ENCODE measurements at places on chromosomes 13 and 19. TPM values are rescaled to one million over a fixed set of nuclear protein-coding genes. Genes with fewer than 3 reads are reported as not detected.

DNA sequence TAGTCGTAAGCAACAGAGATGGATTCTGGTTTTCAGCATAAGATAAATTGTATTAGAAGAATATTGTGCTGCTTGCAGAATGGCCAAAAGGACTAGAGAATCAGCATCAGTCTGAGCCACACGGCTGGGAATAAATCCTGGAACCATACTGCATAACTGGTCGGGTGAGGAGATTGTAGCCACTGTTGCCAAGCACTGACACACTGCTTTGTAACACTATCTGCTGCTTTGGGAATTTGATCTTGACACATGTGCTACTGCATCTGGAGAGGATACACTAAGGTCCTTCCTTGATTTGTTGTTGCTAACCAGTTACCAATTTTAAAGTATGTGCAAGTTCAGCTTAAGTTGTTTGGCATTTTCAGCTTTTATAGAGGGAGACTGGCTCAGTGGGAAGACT lies 1.9 kb downstream of the HNRNPA1L2 start:
- H3K4me3 ChIP-seq: no peak overlapping the region
- DNase-seq: no peak
- H3K4me1 ChIP-seq: no peaks in the 10 kb centered on the region
- H3K36me3 ChIP-seq: no peaks in the 10 kb centered on the region
- H3K27me3 ChIP-seq: no peaks in the 10 kb centered on the region
- no peak overlapping the region for H3K27ac ChIP-seq

DNA sequence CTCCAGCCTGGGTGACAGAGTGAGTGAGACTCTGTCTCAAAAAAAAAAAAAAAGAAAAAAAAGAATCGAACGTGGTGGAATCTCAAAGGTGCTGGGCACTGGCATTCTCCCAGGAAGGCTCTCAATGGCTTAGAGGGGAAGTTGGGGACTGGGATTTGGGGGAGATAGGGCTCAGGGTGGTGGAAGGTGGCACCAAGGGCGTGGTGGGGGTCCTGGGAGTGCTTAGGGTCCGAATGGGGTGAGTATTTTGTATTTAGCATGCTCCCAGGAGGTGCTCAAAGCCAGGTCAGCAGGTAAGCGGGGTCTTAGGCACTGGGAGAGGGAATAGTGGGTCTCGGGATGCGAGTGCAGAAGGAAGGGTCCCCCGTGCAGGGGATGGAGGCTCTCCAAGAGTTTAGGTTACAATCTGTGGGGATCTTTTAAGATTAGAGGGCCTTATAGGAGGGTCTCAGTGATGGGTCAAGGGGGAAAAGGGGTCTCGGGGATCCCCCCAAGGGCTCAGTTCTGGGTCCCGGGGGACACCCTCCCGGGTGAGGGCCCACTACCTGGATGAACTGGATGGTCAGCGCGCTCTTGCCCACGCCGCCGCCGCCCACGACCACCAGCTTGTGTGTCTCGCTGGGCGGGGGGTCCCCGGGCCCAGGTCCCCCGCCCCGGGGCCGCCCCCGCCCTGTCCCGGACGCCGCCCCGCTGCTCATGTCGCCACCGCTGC lies 386 bp downstream of the RRAS start:
- H3K36me3 ChIP-seq: peaks cover 4% of the 10 kb centered on the region
- H3K27me3 ChIP-seq: no peaks in the 10 kb centered on the region
- H3K27ac ChIP-seq: peak overlapping the region; percentile 93
- peak overlapping the region; percentile 48 for H3K4me3 ChIP-seq

DNA sequence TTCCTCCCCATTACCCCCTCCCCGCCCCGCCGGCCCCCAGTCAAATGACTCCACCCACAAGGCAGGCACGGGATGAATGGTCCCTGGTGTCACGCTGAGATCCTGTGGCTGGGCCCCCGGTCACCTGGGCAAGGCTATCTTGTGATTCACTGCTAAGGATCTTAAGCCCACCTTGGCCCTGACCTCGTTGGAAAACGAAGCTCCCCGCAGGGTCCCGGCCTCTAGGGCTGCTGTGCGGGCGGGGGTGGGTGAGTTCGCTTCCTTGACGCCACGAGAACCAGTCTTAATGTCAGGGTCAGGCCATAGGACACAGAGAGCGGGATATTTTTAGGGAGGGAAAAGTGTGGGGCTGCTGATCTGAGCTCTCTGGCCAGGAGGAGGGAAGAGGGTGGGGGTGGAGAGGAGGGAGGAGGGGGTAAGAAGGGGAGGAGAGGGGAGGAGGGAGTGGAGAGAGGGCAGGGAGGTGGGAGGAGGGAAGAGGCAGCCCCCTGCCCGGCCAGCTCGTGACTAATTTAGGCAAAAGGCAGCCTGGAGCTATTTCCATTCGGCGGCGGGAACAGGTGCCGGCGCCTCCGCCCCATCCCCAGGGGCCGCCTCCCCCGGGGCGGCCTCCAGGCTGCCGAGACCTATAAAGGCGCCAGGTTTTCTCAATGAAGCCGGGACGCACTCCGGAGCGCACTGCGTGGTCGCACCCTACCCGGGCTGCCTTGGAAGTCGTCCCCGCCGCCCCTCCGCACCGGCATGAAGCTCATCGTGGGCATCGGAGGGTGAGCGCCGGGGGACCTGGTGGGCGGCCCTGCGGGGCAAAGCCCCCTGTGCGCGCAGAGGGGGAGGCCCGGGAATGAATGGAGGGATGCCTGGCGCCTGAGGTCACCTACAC lies at the start of gene NMRK2:
TSS of gene NMRK2 (plus strand) at position 139 of the 880 bp plus-strand sequence. CDS start at position 742, 603 bp downstream.
- no peak within 1 kb of the TSS for H3K27ac ChIP-seq
- no peak within 1 kb of the TSS for H3K4me3 ChIP-seq
- H3K4me1 ChIP-seq: no peaks in the 10 kb centered on the region
- H3K27me3 ChIP-seq: no peaks in the 10 kb centered on the region

The GGACT gene
- 2.5 TPM for total RNA-seq

The IL11 gene
- 4.4 TPM for total RNA-seq

DNA sequence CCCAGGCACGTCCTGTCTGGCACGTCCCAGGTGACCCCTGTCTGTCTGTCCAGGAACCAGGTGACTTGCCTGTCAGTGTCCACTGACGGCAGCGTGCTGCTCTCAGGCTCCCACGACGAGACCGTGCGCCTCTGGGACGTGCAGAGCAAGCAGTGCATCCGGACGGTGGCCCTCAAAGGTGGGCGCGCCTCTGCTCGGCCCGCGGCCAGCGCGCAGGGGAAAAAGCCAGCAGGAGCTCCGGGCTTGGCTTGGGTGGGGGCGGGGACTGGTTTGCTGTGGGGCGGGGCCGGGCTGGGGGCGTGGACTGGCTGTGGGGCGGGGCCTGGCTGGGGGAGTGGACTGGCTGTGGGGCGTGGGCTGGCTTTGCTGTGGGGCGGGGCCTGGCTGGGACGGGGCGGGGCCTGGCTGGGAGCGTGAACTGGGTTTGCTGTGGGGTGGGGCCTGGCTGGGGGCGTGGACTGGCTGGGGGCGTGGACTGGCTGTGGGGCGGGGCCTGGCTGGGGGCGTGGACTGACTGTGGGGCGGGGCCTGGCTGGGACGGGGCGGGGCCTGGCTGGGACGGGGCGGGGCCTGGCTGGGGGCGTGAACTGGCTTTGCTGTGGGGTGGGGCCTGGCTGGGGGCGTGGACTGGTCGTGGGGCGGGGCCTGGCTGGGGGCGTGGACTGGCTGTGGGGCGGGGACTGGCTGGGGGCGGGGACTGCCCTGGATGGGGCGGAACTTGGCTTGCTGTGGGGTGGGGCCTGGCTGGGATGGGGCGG lies 7.2 kb downstream of the WDR18 start:
- no peak overlapping the region for H3K4me3 ChIP-seq
- H3K27me3 ChIP-seq: no peaks in the 10 kb centered on the region
- DNase-seq: no peak
- H3K4me1 ChIP-seq: peaks cover 8% of the 10 kb centered on the region
- no peaks in the 10 kb centered on the region for H3K36me3 ChIP-seq

- no peaks in the 10 kb centered on the region for H3K36me3 ChIP-seq
- peaks cover 4% of the 10 kb centered on the region for H3K27me3 ChIP-seq
- DNase-seq: no peak
- no peaks in the 10 kb centered on the region for H3K4me1 ChIP-seq
- H3K27ac ChIP-seq: no peak overlapping the region
These were observed 168.3 kb downstream of the COL4A1 start for GRCh38 chr13:110138700-110139036.

The BEST2 gene
- not detected for total RNA-seq

The CERS1 gene
- 4.5 TPM for total RNA-seq

The TLE6 gene
- total RNA-seq: 4.0 TPM

The PRRG2 gene
- 0.64 TPM for total RNA-seq

GRCh38 chr13:35732565-35732964 lies 256.1 kb upstream of the MAB21L1 start:
- no peak overlapping the region for H3K27ac ChIP-seq
- H3K27me3 ChIP-seq: no peaks in the 10 kb centered on the region
- DNase-seq: no peak
- H3K4me1 ChIP-seq: no peaks in the 10 kb centered on the region
- no peak overlapping the region for H3K4me3 ChIP-seq

- peak overlapping the region; percentile 70 for H3K4me3 ChIP-seq
- H3K27ac ChIP-seq: peak overlapping the region; percentile 94
- DNase-seq: no peak
- no peaks in the 10 kb centered on the region for H3K27me3 ChIP-seq
- peaks cover 33% of the 10 kb centered on the region for H3K4me1 ChIP-seq
These were observed 1.5 kb downstream of the CCDC106 start for GRCh38 chr19:55649268-55650125.

The ZNF14 gene
- 5.6 TPM for total RNA-seq

- H3K4me3 ChIP-seq: no peak overlapping the region
- DNase-seq: no peak
- H3K27me3 ChIP-seq: no peaks in the 10 kb centered on the region
- no peak overlapping the region for H3K27ac ChIP-seq
- no peaks in the 10 kb centered on the region for H3K36me3 ChIP-seq
These were observed 24.1 kb downstream of the DCT start for GRCh38 chr13:94455414-94455813.

DNA sequence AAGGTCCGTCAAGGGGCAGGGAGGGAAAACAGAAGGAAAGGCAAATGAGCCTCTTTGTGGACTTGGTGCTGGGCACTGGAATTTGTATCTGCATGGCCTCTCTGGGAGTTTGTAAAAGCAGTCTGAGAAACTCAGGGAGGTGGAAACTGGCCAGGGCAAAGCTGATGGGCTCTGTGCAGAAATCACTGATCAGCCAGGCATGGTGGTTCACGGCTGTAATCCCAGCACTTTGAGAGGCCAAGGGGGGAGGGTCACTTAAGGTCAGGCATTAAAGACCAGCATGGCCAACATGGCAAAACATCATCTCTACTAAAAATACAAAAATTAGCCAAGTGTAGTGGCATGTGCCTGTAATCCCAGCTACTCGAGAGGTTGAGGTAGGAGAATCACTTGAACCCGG lies 369.9 kb upstream of the ZNF507 start:
- no peak overlapping the region for H3K4me3 ChIP-seq
- H3K4me1 ChIP-seq: no peaks in the 10 kb centered on the region
- DNase-seq: no peak
- H3K36me3 ChIP-seq: no peaks in the 10 kb centered on the region

- DNase-seq: no peak
- no peaks in the 10 kb centered on the region for H3K36me3 ChIP-seq
- H3K4me1 ChIP-seq: no peaks in the 10 kb centered on the region
- no peaks in the 10 kb centered on the region for H3K27me3 ChIP-seq
- no peak overlapping the region for H3K4me3 ChIP-seq
These were observed 2.1 kb upstream of the PHLDB3 start for GRCh38 chr19:43506629-43507028.

DNA sequence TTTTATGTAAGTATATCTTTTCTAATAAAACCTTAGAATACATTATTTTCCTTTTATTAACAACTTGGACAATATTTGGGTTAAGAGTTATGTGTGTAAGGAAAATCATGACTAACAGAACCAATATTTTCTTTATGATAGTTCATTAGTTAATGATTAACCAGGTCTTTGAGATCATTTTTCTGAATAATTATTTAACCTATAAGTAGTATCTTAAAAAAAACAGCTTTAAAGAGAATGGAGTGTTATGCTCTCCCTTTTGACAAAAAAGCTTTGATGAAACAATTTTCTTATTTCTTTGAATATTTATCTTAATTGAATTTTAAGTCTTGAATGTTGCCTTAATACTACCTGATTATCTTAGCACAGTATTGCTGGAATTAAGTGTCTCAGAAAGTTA lies 3.8 kb downstream of the SLAIN1 start:
- H3K27me3 ChIP-seq: peaks cover 3% of the 10 kb centered on the region
- DNase-seq: no peak
- H3K36me3 ChIP-seq: no peaks in the 10 kb centered on the region
- no peaks in the 10 kb centered on the region for H3K4me1 ChIP-seq
- no peak overlapping the region for H3K27ac ChIP-seq
- H3K4me3 ChIP-seq: no peak overlapping the region

The SBSN gene
- total RNA-seq: 0.39 TPM

- no peaks in the 10 kb centered on the region for H3K27me3 ChIP-seq
- no peaks in the 10 kb centered on the region for H3K4me1 ChIP-seq
- H3K36me3 ChIP-seq: no peaks in the 10 kb centered on the region
- no peak overlapping the region for H3K4me3 ChIP-seq
- no peak for DNase-seq
These were observed 58.2 kb downstream of the UBL3 start for GRCh38 chr13:29791997-29792780.

GRCh38 chr13:20851844-20852402 lies 50.6 kb downstream of the XPO4 start:
- no peaks in the 10 kb centered on the region for H3K4me1 ChIP-seq
- no peak overlapping the region for H3K27ac ChIP-seq
- H3K4me3 ChIP-seq: no peak overlapping the region
- H3K27me3 ChIP-seq: no peaks in the 10 kb centered on the region

- no peak for DNase-seq
- H3K36me3 ChIP-seq: no peaks in the 10 kb centered on the region
- no peak overlapping the region for H3K27ac ChIP-seq
These were observed 97.8 kb downstream of the KLF12 start for GRCh38 chr13:74036373-74036772.

The CBLC gene
- 0.80 TPM for total RNA-seq

DNA sequence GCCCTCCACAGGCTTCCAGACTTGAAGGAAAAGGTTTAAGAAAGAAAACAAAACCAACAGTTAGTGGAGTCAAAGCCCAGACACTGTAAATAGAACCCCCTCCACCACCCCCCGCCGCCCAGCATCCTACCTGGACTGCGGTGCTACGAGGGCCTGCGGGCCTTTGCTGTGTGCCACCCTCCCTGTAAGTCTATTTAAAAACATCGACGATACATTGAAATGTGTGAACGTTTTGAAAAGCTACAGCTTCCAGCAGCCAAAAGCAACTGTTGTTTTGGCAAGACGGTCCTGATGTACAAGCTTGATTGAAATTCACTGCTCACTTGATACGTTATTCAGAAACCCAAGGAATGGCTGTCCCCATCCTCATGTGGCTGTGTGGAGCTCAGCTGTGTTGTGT lies 6.3 kb upstream of the GARIN5A start:
- no peaks in the 10 kb centered on the region for H3K27me3 ChIP-seq
- H3K4me3 ChIP-seq: no peak overlapping the region
- H3K36me3 ChIP-seq: no peaks in the 10 kb centered on the region
- no peak overlapping the region for H3K27ac ChIP-seq

- H3K4me1 ChIP-seq: peaks cover 6% of the 10 kb centered on the region
- no peaks in the 10 kb centered on the region for H3K36me3 ChIP-seq
- no peaks in the 10 kb centered on the region for H3K27me3 ChIP-seq
- DNase-seq: no peak
- H3K4me3 ChIP-seq: no peak overlapping the region
- H3K27ac ChIP-seq: no peak overlapping the region
These were observed 3.7 kb upstream of the CLPTM1 start for GRCh38 chr19:44951179-44952159.

DNA sequence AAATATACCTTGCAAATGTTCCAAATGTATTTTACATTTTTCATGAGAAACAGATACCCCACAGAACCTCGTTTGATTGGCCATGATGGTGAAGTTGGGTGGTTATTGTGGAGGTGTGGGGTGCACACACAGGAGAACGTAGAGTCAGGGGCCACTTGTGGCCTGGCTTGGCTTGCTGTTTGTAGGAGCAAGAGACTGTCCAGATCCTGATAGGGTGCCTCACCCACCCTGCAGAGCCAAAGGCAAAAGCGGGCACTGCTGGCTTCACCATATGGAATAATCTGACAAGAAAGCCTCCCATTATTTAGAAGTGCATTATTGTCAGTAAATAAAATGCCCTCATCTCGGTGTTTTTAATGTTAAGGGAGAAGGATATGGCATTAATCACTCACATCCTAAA lies 330.2 kb downstream of the TEX29 start:
- no peaks in the 10 kb centered on the region for H3K36me3 ChIP-seq
- H3K4me3 ChIP-seq: no peak overlapping the region
